ENCODE measurements at places on chromosomes 1 and 21.

GRCh38 chr1:220783453-220783852 lies 3.3 kb upstream of the MTARC1 start:
- DNase-seq: no peak

DNA sequence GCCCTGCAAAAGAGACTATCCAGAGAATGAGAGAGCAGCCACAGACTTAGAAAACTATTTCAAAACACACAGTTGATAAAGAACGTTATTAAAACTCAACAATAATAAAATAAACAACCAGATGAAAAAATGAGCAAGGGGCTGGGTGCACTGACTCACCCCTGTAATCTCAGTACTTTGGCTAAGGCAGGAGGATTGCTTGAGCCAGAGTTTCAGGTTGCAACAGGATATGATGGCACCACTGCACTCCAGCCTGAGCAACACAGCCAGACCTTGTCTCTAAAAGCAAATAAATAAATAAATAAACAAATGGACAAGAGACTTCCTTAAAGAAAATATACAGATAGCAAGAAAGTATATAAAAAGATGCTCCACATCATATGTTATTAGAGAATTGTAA lies 144.6 kb downstream of the LRRIQ3 start:
- no peak for DNase-seq

DNA sequence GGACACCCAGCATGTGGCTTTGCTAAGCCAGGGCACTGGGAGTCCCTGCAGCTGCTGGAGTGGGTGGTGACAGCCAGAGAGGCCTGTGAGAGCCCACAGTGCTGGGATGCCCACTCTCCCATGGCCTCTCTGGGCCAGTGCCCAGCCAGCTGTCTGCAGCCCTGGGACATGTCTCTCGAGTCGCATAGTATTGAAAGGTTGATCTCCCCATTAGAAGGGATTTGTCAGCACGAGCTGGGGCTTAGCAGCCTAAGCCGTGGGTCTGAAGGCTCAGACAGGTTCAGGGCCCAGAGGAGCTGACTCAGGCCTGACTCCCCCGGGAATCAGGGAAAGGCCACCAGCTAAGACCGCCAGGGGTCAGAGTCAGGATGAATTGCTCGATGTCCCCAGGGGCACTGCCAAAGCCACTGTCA lies 53.5 kb downstream of the FOXD2 start:
- DNase-seq: no peak

DNA sequence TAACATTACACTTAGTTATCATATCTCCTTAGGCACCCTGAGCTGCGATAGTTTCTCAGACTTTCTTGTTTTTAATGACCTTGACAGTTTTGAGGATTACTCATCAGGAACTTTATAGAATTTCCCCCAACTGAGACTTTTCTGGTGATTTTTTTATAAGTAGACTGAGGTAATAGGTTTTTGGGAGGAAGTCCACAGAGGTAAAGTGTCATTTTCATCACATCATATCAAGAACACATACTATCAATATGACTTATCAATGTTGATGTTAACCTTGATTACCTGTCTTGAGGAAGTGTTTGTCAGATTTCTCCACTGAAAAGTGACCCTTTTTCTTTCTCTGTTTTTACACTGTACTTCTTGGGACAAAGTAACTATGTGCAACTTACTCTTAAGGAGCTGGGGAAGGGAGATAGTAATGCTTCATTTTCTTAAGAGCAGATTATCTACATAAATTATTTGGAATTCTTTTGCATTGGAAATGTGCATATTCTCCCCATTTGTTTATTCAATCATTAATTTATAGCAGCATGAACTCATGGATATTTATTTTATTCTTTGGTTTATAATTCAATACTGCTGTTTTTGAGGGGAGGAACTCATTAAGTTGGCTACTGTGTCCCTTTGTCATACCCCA lies 72.8 kb upstream of the HSD17B7 start:
- no peak for DNase-seq

- DNase-seq: peak; percentile 20
These were observed 60.2 kb upstream of the PDE9A start for GRCh38 chr21:42593007-42593814.

- DNase-seq: no peak
These were observed 35.9 kb downstream of the PIK3R3 start for GRCh38 chr1:46096269-46097148.

All from hypothalamus (tissue), 51 donors.